Neuronal stem cell (in vitro differentiated cells): ENCODE measurements at places on chromosomes 13 and 19.

DNA sequence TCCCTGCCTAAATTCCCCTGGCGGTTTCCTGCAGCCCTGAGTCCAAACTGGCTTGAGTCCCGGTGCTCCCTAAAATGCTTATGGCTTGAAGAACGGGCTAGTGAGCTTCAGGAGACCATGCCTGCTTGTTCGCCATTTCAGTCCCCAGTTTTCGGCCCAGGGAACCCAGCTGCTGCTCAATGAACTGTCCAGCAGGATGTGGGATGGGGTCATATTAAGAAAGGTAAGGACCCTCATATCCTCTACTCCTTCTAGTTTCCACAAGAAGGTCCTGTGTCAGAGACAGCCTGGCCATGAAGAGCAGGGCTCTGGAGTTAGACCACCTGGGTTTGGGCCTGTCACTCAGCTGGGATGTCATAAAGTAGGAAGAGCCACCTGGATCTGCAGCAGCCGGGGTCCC lies 17.0 kb upstream of the SPC24 start:
- no peak for DNase-seq

DNA sequence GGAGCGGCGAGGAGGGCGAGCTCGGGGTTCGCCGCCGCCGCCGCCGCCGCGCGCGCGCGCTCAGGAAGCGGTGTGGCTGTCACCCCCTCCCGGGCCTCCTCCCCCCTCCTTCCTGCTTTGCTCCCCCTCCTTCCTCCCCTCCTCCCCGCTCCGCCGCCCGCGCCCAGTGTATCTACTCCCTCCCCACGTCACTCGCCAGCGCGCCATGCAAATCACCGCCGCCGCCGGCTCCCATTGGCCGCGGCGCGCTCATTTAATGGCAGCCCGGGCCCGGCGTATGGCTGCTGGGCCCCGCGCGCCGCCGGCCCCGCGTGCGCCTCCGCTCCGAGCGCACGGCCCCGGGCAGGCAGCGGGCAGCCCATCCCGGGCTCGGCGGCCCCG lies 335 bp upstream of the SOX1 start:
- peak; percentile 88 for DNase-seq

DNA sequence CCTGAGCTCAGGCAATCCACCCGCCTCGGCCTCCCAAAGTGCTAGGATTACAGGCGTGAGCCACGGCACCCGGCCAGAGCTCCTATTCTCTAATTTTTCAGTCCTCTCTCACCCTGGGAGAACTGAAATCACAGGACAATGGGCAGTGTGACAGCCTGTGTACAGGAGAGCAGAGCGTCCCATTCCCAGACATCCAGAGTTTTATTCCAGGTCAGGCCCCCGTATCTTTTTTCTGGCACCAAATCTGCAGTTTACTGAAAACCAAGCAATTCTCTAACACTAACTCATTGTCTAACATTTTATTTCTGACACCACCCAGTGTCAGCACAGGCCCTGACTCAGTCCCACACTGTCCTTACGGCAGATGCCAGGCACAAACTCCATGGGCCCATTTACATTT lies 6.7 kb downstream of the ZNF708 start:
- no peak for DNase-seq

DNA sequence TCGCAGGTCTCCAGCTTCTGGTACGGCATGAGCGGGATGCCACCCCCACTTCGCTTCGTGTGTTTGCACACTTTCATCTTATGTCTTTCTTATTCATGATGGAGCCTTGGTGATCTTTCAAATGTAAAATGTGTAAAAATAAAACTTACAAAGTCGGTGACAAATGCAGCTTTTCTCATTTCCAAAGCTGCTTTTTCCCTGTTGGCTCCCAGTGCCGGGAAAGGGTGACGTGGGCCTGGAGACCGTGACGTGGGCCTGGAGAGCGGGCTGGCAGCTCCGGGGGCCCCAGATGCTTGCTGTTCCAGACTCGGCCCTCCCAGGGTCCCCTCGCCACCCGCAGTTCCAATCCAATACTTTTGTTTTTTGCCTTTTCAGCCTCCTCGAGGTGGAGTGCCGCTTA lies 101.4 kb downstream of the KDM4B start:
- DNase-seq: no peak

DNA sequence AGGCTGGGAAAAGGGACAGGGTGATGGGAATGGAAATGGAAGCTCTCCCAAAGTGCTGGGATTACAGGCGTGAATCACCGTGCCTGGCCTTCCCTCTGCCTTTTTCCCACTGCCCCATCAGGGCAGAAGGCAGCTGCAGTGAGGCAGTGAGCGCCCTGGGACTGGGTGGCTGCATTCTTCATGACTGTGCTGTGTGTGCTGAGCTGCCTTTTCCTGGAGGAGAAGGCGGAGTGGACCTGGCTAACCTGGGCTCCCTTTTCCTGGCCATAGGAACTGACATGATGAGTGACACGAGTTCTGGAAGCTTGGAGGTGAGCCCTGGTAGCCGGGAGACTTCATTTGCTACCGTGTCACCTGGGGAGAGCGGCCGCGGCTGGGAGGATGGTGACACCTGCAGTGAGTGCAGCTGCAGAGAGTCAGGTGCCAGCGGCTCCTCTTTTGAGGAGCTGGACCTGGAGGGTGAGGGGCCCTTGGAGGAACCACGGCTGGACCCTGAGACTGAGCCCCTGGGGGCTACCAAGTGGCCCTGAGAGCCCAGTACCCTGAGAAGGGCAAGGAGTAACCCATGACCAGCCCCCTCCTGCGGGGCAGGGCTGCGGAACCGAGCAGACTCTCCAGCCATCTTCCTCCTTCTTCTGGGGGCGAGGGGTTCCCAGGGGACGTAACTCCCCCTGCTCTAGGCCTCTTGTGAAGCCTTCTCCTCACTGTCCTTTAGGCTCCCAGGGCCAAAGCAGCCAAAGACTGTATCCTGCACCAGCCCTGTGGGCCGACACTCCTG lies 26.3 kb upstream of the ZNF492 start:
- no peak for DNase-seq

DNA sequence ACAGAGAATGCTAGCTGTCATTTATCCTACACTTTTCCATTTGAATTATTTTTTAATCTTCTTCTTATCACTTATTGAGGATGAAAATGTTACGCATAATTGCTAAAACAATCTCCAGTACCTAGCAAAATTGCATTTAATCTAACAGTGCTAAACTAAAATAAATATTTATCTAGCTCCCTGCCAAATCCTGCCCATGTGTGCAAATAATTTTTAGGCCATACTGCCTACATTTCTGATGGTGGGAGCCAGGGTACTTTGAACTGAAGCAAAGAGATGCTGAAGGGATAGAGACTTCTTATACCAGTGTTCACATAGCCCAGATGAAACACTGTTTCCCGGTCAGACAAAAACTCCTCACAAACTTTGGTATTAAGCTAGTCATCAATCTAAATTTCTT lies 1268.7 kb upstream of the PCDH20 start:
- no peak for DNase-seq

DNA sequence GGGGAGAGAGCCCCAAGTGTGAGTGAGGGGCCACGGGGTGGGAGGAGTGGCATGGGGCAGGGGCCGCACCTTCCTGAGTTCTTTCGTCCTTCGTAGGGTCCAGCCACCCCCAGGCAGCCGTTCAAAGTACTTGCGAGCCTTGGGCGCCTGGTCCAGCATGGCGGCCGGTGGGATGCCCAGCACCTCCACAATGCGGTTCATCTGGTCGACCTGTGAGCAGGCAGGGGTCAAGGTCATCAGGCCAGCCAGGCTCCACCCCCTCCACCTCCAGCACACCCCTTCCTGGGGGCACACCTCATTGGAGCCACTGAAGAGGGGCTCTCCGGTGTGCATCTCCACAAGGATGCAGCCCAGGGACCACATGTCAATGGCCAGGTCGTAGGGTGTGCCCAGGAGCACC lies 6.7 kb downstream of the DYRK1B start:
- DNase-seq: no peak

- DNase-seq: no peak
These were observed 642.3 kb upstream of the SLITRK1 start for GRCh38 chr13:84524586-84524985.

DNA sequence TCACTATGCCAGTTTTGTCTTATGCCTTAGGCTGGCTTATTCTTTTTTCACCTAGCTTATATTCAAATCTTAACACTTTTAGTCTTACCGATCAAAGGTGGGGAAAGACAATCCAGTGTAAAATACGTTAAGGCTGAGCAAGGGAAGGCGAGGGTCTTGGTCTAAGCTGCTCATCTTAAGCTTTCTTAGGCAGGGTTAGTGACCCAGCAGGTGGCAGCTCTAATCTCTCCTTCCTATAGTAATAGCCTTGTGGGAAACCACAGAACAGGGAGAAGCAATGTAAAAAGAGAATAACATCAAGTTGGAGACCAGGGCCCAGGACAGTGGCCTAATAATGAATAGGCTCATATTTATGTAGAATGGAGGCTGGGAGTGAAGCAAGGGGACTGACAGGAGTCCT lies 45.9 kb downstream of the COG3 start:
- no peak for DNase-seq

DNA sequence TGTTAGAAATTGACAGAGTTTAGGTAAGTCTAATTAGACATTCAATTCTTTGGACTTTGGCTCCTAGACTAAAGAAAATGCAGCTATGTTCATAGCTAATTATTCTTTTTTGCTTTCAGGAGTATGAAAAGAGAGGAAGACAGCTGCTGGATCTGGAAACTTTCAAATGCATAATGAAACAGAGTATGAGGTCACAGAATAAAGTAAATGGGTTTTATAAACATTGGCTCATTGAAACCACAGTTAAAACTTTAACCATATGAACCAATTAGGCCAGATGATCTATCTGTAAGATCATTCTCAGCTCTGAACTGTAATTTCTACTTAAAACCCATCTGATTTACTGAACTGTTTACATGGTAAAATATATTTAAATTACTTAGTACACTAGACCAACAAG lies 82.7 kb downstream of the TEX26 start:
- no peak for DNase-seq

GRCh38 chr13:23578411-23579071 lies 8.3 kb downstream of the TNFRSF19 start:
- DNase-seq: no peak

- DNase-seq: no peak
These were observed 324.4 kb downstream of the LMO7 start for GRCh38 chr13:75960538-75960994.

- no peak for DNase-seq
These were observed 9.0 kb upstream of the SHC2 start for GRCh38 chr19:469833-470232.

- DNase-seq: peak; percentile 18
These were observed 752 bp upstream of the EDNRB start for GRCh38 chr13:77919246-77919920.

GRCh38 chr13:109026266-109026665 lies 396.9 kb downstream of the MYO16 start:
- DNase-seq: no peak

GRCh38 chr19:46466536-46467196 lies 4.7 kb downstream of the PNMA8A start:
- DNase-seq: no peak

DNA sequence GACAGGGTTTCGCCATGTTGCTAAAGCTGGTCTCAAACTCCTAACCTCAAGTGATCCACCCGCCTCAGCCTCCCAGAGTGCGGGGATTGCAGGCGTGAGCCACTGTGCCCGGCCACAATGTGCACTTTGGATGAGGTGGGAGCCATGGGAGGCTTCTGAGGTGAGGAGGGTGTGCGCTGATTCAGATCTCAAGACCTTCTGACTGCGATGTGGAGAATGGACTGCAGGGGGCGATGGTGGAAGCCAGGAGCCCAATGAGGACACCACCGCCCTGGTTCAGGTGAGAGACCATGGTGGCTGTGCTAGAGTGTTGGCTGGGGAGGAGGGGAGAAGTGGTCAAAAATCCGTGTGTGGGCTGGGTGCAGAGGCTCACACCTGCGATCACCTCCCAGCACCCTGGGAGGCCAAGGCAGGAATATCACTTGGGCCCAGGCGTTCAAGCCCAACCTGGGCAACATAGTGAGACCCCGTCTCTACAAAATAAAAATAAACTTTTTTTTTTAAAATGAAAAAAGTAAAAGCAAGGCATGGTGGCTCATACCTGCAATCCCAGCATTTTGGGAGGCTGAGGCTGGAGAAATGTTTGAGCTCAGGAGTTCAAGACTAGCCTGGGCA lies 5.6 kb downstream of the INAFM1 start:
- DNase-seq: no peak

GRCh38 chr13:91557328-91558090 lies 159.1 kb downstream of the GPC5 start:
- DNase-seq: no peak

DNA sequence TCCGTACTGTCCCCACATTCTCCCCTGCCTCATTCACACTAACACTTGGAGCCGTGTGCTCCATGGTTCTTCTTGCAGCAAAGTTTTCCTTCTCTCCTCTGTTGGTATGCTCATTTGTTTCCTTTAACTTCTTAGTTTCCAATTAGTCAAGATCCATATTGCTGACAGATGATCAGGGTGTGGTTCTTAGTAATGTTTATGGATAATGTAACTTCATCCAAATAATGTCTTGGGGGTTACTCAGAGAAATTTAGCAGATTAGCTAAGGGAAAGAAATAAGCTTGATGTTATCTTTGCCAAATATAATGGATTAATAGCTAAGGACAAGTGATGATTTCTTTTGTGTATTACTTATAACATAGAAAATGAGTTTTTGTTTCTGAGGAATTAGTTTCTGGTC lies 174.4 kb downstream of the NUFIP1 start:
- DNase-seq: no peak

GRCh38 chr19:51789061-51789795 lies 5.7 kb upstream of the FPR3 start:
- DNase-seq: no peak

GRCh38 chr19:19580418-19580817 lies 38.1 kb downstream of the PBX4 start:
- no peak for DNase-seq

DNA sequence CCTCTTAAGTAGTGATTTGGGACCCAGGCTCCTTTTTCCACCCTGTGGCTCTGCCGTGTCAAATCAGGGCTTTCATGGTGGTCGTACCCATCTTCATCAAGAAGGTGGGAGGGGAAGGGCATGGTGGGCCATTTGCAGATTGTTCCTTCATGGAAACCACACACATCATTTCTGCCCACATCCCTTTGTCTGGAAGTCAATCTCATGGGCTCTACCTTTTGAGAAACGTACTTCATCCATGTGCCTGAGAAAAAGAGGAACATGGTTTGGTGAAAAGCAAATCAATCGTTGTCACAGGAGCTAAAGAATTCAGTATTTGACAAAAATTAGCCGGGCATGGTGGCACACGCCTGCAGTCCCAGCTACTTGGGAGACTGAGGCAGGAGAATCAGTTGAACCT lies 233.4 kb downstream of the FOXO1 start:
- no peak for DNase-seq

GRCh38 chr13:99296398-99296797 lies 10.8 kb downstream of the GPR183 start:
- no peak for DNase-seq
